GOT3 (cell line): ENCODE measurements at places on chromosomes 13 and 19.

GRCh38 chr19:4374498-4375163 is 25.7 kb downstream of the SH3GL1 start:
- DNase-seq: peak; percentile 44

GRCh38 chr13:46799139-46799538 is 2.2 kb upstream of the ESD start:
- DNase-seq: no peak

DNA sequence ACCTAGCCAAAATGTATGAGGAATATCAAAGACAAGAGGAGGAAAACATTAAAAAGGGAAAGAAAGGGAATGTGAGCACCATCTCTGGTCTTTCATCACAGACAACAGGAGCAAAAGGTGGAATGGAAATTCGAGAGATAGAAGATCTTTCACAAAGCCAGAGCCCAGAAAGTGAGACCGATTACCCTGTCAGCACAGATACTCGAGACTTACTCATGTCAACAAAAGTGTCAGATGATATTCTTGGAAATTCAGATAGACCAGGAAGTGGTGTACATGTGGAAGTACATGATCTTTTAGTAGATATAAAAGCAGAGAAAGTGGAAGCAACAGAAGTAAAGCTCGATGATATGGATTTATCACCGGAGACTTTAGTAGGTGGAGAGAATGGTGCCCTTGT is 217.0 kb downstream of the NBEA start:
- DNase-seq: no peak

GRCh38 chr19:39052243-39052746 is 19.9 kb upstream of the FBXO27 start:
- peak; percentile 14 for DNase-seq

- no peak for DNase-seq
These were observed 698.2 kb downstream of the PCDH17 start for GRCh38 chr13:58329746-58330145.
